ENCODE measurements at places on chromosomes 16 and 17.

DNA sequence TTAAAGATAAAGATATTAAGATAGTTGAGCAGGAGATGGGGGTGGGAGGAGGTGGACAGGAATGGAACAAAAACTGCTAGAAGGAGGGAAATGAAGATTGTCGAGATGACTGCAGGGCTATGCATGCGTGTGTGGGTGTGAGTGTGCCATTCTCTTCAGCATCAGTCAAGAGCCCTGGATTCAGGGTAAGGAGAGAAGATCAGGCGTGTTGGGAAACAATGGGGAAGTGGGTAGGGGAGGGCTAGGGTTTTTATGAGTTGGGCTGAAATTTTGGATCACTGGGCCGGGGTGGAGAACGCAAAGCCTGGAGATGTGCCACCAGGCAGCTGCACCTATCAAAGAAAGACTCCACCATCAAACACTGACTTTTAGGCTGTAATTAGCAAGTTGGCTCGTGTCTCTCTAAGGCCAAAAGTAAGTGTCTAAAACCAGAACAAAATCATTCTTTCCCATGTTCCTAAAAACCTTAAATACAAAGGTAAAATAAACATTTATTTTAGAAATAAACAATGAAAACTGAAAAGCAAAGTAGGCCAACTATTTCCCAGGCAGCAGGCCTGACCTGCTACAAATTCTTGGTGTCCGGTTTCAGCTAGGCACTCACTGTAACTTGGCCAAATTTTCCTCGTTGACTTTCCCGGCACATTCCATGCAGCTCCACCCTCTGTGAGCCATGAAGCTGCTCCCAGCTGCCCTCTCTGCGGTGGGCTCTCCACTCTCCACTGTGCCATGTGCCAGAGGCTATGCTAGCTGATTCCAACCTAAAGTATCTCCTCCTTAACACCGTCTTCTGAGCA lies 4.2 kb downstream of the CDRT4 start:
- no peak for DNase-seq

DNA sequence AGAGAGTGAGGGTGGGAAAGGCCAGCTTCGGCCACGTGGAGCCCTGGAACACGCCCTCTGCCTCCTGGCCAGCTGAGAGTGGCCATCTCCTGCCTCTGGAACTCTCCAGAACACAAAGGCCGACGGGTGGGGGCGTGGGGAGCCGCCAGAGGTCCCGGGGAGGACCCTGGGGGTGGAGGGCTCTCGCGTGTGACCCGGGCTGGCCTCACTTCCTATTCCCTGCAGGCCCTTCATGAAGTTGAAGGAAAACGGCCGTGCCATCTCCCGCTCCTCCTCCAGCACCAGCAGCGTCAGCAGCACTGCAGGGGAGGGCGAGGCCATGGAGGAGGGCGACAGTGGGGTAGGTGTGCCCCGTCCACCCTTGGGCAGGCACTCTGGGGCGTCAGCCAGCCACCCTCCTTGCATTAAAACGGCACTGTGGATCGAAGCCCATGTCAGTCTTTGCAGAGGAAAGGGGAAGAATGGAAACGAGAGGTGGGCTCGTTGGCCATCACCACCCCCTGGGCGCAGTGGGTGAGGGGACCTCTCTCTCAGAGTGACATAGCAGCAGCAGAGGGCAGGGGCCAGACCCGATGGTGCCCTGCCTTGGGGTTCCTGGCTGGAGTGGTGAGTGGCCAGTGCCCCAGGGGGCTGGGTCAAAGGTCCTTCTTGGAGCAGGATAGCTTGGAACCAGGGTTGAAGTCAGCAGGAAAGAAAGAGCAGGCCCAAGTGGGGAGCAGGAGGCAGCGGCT lies 37.1 kb downstream of the OR1D5 start:
- no peak for DNase-seq

GRCh38 chr16:89917773-89918452 lies 749 bp upstream of the MC1R start:
- DNase-seq: peak; percentile 71

GRCh38 chr16:86831366-86831765 lies 253.0 kb downstream of the FOXL1 start:
- DNase-seq: no peak

DNA sequence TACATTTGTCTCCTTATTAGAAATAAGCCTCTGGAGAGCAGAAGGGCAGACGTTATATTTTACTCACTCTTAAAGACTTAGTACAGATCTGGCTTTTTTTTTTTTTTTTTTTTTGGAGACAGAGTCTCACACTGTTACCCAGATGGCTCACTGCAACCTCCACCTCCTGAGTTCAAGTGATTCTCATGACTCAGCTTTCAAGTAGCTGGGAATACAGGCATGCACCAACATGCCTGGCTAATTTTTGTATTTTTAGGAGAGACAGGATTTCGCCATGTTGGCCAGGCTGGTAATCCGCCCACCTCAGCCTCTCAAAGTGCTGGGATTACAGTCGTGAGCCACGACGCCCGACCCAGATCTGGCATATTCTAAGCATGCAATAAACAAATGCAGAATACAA lies 36.4 kb upstream of the TMEM97 start:
- DNase-seq: no peak

DNA sequence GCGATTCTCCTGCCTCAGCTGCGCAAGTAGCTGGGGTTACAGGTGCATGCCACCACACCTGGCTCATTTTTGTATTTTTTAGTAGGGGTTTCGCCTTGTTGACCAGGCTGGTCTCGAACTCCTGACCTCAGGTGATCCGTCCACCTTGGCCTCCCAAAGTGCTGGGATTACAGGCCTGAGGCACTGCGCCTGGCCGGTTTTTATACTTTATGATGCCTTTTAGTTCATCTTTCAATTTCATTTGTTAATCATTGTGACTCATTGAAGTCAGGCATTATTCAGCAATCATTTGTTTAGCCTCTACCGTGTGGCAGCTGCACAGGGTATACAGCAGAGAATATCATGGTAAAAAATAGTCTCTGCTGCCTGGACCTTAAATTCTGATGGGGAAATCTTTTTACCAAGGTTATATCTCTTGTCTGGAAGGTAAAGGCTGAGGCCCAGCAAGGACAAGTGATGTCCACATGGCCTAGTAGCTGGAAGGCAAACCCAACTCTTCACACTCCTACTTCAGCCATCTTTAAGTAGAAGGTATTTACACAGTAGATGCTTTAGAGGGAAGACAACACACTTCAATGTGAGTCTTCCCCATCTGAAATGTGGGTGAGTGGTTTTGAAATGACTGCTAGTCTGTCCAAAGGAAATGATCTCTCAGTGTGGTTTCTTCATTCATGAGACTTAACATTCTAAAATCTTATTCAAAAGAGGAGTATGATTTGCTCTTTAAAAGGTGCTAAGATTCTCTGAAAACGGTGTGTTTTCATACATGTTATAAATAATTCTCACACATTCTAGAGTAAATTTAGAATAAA lies 2.4 kb downstream of the PRPSAP2 start:
- no peak for DNase-seq

DNA sequence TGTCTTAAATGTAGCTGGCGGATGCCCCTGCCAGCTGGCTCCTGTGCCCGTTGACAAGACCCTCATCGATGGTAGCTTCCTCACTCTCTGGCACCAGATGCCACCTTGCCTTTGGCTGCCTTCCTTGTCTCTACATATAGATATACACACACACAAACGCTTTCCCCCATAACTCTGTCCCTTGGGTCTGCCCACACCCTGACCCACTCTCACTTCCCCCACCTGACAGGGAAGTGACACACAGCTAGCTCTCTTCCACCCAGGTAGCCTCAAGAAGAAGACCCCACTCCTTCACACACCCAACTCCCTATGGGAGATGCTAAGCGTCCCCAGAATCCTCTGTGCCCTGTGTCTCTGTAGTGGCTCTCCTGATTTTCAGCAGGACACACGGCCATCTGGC lies 25.6 kb downstream of the JUP start:
- DNase-seq: no peak

- DNase-seq: no peak
These were observed 158.8 kb downstream of the AATF start for GRCh38 chr17:37107406-37108083.

- DNase-seq: no peak
These were observed 6.7 kb downstream of the CBX8 start for GRCh38 chr17:79789943-79790804.

GRCh38 chr17:45376171-45377005 lies 56.3 kb downstream of the ARHGAP27 start:
- DNase-seq: no peak

GRCh38 chr16:17435318-17435717 lies 35.4 kb downstream of the XYLT1 start:
- DNase-seq: no peak

DNA sequence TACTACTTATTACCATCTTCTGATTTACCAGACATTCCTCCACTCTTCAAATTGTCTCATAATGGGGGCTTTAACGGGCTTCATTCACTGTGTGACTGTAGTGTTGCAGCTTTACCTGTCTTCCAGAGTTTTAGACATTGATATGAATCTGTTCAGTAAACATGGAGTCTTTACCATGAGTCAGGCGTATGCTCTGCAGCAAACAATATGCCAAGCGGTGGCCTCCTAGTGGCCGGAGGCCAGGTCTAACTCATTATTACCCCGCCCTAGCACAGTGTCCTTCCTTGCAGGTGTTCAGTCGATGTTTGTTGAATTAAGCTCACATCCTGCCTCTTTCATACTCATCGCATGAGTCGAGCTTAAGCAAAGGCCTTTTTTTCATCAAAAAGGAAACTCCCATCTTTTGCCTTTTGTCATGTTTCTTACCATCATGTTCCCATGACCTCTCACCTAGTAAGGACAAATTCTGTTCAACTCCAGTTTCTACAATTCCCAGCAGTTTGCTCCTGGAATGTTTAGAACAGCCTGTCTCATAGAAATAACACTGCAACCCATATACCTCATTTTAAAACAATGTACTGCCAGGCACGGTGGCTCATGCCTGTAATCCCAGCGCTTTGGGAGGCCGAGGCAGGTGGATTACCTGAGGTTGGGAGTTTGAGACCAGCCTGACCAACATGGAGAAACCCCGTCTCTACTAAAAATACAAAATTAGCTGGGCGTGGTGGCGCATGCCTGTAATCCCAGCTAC lies 39.4 kb downstream of the TUBD1 start:
- no peak for DNase-seq

DNA sequence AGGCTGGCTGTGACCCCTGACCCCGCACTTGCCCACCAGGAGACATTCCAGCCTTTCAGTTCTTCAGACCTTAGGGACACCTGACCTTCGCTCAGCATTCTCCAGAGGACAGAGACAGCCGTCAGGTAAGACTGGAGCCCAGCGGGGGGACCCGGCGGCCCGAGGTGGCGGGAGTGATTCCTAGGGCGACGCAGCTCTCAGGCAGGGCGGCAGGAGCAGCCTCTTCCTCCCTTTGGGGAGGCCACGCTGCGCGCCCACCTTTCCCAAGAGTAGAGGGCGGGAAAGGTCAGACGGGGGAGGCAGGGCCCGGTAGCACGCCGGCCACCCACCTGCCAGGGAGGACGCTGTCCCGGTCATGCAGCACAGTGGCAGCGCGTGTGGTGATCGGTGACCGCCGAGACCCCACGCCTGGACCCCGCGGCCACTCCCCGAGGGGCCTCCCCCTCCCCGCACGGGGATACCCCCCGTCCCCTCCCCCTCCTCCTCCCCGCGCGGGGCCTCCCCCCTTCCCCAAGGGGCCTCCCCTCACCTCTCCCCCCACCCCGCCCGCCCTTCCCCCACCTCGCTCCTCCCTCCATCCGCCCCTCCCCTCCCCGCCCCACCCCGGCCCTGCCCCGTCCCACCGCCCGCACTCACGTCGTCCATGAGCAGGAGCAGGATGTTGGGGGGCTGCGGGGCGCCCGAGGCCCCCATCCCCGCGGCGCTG lies 472 bp downstream of the GALNS start:
- DNase-seq: no peak

DNA sequence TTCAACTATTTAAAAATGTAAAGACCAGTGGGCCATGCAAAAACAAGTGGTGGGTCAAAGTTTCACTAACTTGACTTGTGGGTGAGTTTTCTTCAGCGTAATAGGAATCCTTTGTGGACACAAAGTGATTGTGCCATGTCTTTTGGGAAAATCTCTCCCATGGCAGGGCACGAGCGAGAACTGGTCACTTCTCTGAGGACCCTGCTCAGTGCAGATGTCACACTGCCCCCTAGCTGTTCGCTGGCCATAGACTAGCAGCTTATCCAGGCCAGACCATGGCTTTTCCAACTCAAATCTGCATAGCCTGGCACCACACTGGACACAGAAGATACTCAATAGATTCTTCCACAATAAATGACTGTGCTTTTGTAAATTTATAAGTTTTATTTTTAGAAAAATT lies 306.0 kb upstream of the CCL2 start:
- no peak for DNase-seq

GRCh38 chr17:51133365-51133764 lies 12.7 kb upstream of the SPAG9 start:
- DNase-seq: no peak

DNA sequence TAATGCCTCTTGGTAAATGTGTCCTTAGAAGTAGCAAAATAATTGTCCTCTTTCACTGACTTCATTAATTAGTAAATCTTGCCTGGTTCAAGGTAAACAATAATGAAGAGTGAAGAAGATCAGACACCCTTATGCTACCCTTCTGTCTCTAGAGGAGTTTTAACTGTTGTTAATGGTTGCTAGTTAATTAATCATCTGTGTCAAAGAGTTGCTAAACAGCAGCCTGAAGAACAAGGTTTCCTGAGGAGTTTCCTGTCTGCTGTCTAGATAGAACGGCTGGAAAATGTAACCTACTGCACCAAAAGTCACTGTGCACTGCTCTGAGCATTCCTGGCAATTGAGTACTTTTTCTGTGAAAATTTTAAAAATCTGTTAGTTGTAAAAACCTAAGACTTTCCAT lies 131.3 kb downstream of the NLK start:
- DNase-seq: no peak

- DNase-seq: no peak
These were observed 5.5 kb downstream of the C16orf96 start for GRCh38 chr16:4561596-4561995.

DNA sequence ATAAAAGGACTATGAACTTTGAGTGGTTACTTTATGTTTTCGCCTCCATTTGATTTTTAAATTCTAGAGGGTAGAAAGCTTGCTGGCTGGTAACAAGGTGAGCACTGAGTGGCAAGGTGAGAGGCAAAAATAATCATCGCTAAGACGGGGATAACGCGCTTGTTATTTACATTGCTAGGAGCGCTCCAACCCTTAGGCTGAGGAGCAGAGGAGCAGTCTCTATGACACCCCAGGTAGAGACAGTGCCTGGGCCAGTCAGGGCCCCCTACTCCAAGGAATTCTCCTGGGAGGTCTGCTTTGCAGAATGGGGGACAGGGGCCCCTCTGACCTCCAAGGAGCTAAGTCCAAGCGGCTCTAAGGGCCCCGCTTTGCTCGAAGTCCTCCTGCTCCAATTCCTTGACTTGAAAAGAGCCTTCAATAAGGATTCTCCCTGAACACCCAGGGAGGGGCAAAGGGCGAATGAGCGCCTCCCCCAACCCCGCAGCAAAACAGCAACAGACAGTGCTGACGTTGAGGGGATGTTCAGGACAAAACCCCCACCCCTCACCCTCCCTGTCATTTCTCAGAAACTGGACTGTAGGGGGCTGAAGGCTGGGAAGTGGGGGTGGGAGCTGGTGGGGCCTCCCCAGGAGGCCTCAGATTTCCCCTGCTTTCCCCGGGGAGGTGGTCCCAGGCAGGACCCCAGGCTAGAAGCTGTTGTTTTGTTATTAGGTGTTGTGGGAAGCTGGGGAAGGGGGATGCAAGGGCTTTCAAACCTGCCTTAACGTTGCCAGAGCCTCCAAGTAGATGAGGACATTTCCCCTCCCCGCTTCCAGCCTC lies 10.2 kb upstream of the FOXF1 start:
- no peak for DNase-seq

- no peak for DNase-seq
These were observed 7.3 kb upstream of the RHOT2 start for GRCh38 chr16:660459-661183.

GRCh38 chr16:10817963-10818941 lies at the start of gene TVP23A:
TVP23A (minus strand) TSS chr16:10818794; CDS start chr16:10818493, 301 bp downstream.
- no peak for DNase-seq

Data from stimulated activated CD8-positive, alpha-beta memory T cell treated with anti-CD3 and anti-CD28 coated beads, Interleukin-7, amount 100 ng/mL, for 48 hours (primary cell).